ENCODE measurements at places on chromosomes 4 and X.

GRCh38 chr4:147247579-147247978 lies 233.3 kb upstream of the EDNRA start:
- DNase-seq: no peak

- DNase-seq: no peak
These were observed 159.9 kb upstream of the SLIT2 start for GRCh38 chr4:20091781-20092180.

- no peak for DNase-seq
These were observed 1602.4 kb upstream of the ADGRL3 start for GRCh38 chr4:59597536-59598329.

- no peak for DNase-seq
These were observed 23.9 kb upstream of the CXCL13 start for GRCh38 chr4:77581724-77582123.
